ENCODE measurements at places on chromosomes 3 and 15. TPM values are rescaled to one million over a fixed set of nuclear protein-coding genes. Genes with fewer than 3 reads are reported as not detected.

KBTBD8 gene
- 3.1 TPM for total RNA-seq

LARP6 gene
- 51.3 TPM for total RNA-seq

PEX5L gene
- total RNA-seq, result 5.6 TPM

ACP3 gene
- 0.33 TPM for total RNA-seq

GOLGA8F gene
- total RNA-seq, result not detected

DUOXA2 gene
- not detected for total RNA-seq

IL12A gene
- total RNA-seq, result 3.7 TPM

RTP3 gene
- not detected for total RNA-seq

MESD gene
- total RNA-seq, result 23.5 TPM

IRAK2 gene
- total RNA-seq, result 22.7 TPM

STRA6 gene
- total RNA-seq, result 0.59 TPM

PATL2 gene
- total RNA-seq, result 0.33 TPM

CAMKV gene
- not detected for total RNA-seq

FETUB gene
- total RNA-seq, result not detected

CPNE9 gene
- total RNA-seq, result not detected

CDHR4 gene
- 0.07 TPM for total RNA-seq

Data from smooth muscle cell of the pulmonary artery (primary cell).